ENCODE measurements at places on chromosomes 7 and 10.

GRCh38 chr7:66344166-66344565 is 139.0 kb downstream of the TPST1 start:
- no peak for DNase-seq

DNA sequence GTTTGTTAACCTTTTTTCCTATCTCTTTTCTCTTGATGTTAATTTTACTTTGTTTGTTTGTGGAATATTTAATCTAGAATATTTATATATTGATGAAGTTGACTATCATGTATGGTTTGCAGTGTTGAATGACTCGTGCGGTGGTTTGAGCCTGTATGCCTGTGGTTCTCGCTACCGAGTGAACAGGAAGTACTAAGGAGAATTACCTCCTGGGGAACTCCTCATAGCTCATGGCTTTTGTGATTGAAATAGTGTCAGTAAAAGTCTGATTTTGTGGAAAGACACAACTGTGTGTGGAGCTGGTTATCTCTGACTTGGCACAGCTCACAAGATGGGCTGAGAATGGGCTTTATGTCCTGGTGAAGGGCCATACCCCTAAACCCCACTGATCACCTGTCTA is 498.6 kb downstream of the GLRX3 start:
- DNase-seq, result no peak

DNA sequence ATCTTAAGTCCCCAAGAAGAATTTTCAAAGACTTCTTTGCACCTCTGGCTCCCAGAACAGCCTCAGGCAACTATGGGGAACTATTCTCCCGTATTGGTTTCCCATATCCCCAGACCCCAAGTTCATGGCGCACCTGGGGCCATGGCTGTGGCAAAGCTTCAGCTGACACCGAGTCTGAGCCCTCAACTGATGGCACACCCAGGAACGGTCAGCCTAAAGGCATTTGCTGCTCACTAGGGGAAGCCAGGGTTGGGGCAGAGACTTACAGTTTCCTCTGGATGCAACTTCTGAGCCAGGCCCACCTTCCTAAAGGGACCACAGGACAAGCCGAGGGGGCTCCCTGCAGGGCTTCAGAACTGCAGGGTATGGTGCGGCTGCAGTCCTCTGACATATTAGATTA is 13.7 kb upstream of the CPA1 start:
- DNase-seq, result no peak

GRCh38 chr10:131946321-131946751 is 35.4 kb downstream of the BNIP3 start:
- no peak for DNase-seq

- DNase-seq, result no peak
Measured at GRCh38 chr10:33309406-33309805, 25.1 kb downstream of the NRP1 start.

DNA sequence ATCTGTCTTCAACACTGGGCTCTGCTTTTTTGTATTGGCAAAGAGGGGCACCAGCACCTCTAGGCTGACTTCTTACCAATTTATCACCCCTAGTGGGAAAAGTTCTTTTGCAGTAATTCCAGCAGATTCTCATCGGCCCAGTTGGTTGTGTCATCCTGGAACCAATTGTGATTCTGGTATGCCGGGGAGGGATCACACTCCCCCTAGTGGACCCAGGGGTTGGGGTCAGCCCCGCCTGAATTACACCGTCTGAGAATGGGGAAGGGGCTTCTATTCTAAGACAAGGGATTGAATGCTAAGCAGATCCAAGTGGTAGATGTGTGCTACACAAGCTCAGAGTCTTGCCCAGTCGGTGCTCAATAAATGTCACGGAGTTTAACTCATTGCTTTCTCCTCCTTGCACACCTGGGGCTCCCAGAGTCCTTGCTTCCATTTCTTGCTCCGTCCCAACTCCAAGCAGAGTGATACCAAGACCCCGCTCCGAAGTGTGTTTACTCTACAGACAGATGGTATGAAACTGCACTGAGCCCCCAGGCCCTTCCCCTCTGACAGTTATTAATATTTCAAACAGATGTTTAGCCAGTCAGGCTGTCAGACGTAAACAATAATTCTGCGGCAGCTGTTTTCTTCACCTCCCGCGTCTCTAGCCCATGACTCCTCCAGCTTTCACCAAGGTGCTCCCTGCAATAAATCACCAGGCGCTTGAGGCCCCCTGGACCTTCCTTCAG is 71.9 kb downstream of the C10orf105 start:
- DNase-seq, result no peak

DNA sequence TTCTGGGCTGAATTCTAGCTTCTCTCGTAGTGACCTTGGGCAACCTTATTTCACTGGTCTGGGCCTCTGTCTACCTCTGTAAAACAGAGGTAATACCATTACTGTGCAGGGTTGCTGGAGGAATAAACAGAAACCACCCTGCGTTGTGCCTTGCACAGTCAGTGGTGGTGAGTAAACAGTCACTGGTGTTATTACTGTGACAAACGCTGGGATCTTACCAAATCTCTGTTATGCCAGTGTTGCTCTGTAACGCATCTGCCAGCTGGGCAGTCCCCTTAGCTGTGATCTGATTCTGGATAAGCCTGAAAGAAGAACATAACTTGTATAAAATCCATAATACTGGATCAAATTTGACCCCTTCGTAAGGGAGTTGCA is 49.4 kb downstream of the NOD1 start:
- DNase-seq, result no peak

- no peak for DNase-seq
Measured at GRCh38 chr7:143369678-143370651, 7.5 kb upstream of the FAM131B start.

- no peak for DNase-seq
Measured at GRCh38 chr7:24718977-24719491, 38.2 kb downstream of the GSDME start.

- no peak for DNase-seq
Measured at GRCh38 chr7:5610500-5611186, 170.8 kb downstream of the RNF216 start.

- no peak for DNase-seq
Measured at GRCh38 chr10:79356104-79356503, 8.8 kb downstream of the PPIF start.

DNA sequence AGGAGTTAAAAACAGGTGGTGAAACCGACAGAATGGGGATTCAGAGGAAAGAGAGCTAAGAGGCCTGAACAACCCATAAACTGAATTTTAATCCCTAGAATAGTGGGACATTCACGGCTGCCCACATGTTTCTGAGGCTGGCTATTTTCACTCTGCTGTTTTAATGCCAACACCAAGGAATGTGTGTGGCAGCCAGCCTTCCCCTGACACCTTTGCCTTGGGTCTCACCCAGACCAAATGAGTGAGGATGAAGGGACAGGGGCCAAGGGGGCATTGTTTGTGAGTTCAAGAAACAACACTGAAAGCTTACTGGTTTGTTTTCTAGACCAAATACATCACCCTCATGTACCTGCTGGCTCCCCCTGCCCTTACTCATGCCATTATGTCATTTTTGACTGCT is 164.3 kb downstream of the JAZF1 start:
- no peak for DNase-seq

- DNase-seq, result no peak
Measured at GRCh38 chr10:127158662-127159061, 37.7 kb downstream of the INSYN2A start.

DNA sequence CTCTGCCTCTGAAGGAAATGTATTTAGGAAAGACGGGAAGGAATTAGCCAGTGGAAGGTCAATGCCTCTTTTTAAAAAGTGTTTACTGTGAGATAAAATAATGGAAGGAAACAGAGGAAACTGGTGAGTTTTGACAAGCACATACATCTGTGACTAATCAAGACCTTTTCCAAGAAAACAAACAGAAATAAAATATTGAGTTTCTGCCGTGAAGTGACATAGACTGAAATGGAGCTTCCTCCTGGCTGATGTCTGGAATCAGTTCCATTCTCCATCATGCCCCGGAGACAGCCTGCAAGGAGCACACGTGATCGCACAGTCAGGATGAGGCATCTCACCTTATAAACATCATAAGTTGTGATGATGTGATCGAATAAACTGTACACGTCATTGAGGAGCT is 30.7 kb downstream of the TECTB start:
- DNase-seq, result no peak

DNA sequence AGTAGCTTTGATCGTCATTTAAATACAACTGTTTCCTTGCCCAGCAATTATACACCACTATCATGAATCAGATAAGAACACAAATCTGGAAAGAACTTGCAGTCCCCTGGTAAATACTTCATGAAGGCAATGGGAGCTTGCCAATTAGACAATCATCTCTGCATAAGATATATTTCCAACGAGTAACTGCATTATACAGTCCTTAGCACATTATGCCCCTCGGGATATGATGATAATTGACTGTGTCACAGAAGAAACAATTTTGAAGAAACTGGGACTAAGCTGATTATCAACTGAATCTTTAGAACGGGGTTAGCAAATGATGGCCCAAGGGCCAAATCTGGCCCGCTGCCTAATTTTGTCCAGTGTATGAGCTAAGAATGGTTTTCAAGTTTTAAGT is 155.7 kb downstream of the TRIL start:
- no peak for DNase-seq

GRCh38 chr10:84026821-84027257 is 112.5 kb upstream of the GHITM start:
- DNase-seq, result no peak

- DNase-seq, result no peak
Measured at GRCh38 chr10:76487582-76487981, 1056.2 kb downstream of the LRMDA start.

DNA sequence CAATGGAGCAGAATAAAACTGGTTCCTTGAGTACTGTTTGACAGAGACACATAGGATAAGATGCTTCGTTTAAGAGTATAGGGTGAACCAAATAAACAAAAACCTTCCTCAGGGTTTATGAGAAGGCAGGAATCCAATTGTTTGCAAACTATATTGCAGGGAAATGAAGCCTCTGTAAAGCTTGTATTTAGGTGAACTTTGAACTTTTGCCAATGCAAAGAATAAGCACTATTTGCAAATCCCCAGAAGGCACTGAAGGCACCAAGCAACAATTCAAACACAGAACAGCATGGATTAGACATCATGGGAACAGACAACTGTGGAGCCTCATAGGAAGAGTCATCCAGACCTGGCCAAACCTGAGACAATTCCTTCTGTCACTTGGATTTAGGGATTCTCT is 47.1 kb upstream of the WASL start:
- DNase-seq, result no peak

GRCh38 chr10:60236869-60237524 is 152.7 kb downstream of the ANK3 start:
- DNase-seq, result no peak

GRCh38 chr7:40847921-40848320 is 713.1 kb downstream of the SUGCT start:
- DNase-seq, result no peak

DNA sequence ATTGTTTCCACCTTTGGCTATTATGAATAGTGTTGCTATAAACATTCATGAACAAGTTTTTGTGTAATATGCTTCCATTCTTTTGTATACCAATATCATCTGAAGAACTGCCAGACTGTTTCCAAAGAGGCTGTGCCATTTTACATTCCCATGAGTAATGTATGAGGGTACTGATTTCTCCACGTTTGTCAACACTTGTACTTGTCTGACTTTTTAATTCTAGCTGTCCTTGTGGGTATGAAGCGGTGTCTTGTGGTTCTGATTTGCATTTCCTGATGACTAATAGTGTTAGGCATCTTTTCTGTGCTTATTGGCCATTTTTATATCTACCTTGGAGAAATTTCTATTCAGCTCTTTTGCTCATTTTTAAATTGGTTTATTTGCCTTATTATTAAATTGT is 52.8 kb downstream of the LSMEM1 start:
- DNase-seq, result no peak

GRCh38 chr7:30285536-30286284 is 1.3 kb downstream of the ZNRF2 start:
- DNase-seq, result peak; percentile 26

- no peak for DNase-seq
Measured at GRCh38 chr10:90062786-90063185, 361.4 kb downstream of the KIF20B start.

GRCh38 chr7:157318015-157318706 is 18.6 kb upstream of the DNAJB6 start:
- no peak for DNase-seq

GRCh38 chr7:135980012-135980551 is 2.9 kb upstream of the MTPN start:
- no peak for DNase-seq

GRCh38 chr7:127792528-127793342 is 140.7 kb downstream of the SND1 start:
- DNase-seq, result peak; percentile 16

- no peak for DNase-seq
Measured at GRCh38 chr7:98303176-98303865, 21.8 kb downstream of the BRI3 start.

DNA sequence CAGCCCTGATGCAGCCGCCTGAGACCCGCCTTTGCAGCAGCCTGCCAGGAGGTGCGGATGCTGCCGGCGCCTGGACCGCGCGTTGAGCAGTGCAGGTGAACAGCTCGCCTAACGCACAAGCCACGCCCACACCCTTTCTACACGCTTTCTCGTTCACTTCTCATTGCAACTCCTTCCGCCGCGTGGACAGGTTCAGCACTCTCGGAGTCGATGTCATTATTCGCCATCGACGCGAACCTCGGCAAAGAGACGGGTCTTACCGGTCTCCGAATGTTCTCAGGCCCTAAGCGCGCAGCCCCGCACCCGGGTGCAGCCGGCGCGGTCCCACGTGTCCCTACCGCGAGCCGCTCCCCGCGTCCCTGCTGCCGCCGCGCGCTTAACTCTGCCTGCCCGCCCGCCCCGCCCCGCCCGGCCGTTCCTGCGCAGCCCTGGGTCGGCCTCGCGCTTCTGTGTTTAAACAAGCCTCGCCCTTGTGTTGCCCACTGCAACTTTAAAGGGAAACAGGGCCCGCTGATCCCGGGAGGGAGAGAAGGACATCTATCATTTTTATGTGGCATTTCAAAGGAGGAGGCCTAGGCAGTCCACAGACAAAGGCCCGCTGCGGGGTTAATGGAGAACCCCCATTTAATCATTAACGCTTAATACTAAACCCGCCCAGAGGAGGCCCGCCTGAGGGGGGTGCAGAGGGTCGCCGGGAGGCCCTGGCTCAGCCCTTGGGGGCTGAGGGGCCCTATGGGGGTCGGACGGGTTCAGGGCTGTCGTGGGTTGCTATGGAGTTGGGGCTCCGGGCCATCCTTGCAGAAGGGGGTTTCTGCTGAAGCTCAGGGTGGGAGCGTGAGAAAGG is 128.5 kb downstream of the WDR11 start:
- DNase-seq, result peak; percentile 8

DNA sequence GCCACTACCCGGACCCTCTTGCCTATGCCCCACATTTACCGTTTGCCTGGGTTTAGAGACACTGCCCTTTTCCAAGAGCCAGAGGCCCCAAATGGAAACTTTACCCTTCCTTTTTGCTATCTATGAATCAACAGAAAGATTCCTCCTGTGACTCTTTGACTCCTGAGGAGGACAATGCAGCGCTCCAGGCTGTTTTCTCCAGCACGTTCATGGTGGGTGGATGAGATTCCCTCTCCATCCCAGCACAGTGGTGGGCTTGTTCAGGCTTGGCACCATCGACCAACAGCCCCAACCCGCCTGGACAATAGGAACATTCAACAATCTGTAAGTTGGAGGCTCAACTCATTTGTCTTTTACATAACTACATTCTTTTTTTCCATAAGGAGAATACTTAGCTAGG is 55.9 kb downstream of the DLD start:
- DNase-seq, result no peak
